ENCODE measurements at places on chromosomes 5 and 9. TPM values are rescaled to one million over a fixed set of nuclear protein-coding genes. Genes with fewer than 3 reads are reported as not detected.

TCF7 gene
- total RNA-seq, result 0.40 TPM

LRRC19 gene
- total RNA-seq, result not detected

IFNB1 gene
- total RNA-seq, result not detected

HBEGF gene
- total RNA-seq, result 10.7 TPM

ADAMTS19 gene
- 0.33 TPM for total RNA-seq

SAXO1 gene
- total RNA-seq, result under 0.01 TPM

CCL27 gene
- 0.17 TPM for total RNA-seq

SPATA31E1 gene
- not detected for total RNA-seq
